ENCODE measurements at places on chromosomes 1 and 21.

GRCh38 chr1:190168893-190169280, 308.8 kb downstream of the BRINP3 start:
- DNase-seq = no peak

GRCh38 chr21:31030367-31031106, 7.7 kb downstream of the KRTAP19-8 start:
- no peak for DNase-seq

DNA sequence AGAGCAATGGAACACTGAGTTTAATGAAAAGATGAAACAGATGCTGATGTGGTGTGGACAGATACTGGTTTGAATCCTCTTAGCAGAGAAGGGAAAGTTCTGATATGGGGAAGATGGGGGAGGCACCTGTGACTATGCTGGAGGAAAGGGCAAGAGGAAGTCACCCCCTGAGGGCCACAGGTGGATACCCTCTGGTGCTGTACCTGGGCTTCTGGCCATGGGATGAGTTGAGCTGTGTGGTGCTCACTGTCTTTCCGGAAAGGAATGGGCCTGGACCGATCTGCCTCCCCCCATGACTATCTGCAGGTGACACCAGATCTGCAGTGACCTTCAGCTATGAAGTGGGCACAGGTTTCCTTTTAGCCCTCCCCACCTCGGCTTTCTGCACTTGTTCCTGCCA, 52.4 kb downstream of the IER5 start:
- DNase-seq = no peak

DNA sequence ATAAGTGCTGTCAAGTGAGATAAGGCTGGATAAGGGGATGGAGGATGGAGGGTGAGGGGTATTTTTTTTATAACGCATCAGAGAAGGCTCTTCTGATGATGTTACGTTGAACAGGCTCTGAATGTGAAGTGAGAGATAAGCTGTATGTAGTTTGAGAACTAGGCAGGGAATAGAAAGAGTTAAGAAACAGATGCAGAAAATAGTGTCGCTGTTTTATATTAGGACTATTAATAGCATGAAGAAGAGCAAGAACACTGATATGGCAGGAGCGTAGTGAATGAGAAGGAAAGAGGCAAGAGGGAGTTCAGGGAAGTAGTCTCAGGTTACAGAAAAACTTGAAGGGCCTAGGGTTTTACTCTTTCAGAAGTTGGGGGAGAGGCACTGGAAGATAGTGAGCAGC, 59.8 kb downstream of the GPR88 start:
- DNase-seq = no peak

GRCh38 chr1:3187415-3188149, 118.6 kb downstream of the PRDM16 start:
- no peak for DNase-seq

GRCh38 chr1:33300673-33301072, 20.2 kb downstream of the A3GALT2 start:
- no peak for DNase-seq

GRCh38 chr1:1596493-1597274, 3.3 kb downstream of the FNDC10 start:
- DNase-seq = no peak

- DNase-seq = no peak
These were observed 142.5 kb downstream of the SYT2 start for GRCh38 chr1:202567738-202568137.

DNA sequence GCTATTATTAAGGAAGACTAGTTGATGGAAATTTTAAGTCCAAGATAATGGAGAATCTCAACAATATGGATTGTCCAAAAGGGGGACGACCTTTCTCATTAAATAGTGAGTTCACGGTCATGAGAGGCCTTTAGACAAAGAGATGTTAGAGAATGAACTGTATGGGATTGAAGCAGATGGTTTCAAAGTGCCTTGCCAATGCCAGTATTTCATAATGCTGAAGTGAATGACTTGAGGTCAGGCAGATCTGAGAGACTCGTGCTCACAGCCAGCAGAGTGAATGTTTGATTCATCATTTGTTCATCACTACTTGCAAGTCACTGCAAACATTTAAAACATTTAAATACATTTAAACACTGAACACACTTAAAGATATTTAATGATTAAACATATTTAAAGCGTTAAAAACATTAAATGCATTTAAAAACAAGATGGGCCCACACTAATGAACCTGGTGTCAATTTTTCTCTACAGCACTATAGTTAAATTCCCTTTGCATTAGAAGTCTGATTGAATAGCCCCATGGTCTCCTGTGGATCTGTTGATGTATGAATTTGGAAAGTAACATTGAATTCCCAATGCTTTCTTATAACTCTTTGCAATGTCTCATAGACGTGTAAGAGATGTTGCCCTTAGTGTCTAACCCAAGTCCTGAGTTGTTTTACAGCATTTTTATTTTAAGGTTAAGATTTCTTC, 80.7 kb downstream of the TGFB2 start:
- no peak for DNase-seq

- no peak for DNase-seq
These were observed 28.0 kb upstream of the SFPQ start for GRCh38 chr1:35220976-35221375.

DNA sequence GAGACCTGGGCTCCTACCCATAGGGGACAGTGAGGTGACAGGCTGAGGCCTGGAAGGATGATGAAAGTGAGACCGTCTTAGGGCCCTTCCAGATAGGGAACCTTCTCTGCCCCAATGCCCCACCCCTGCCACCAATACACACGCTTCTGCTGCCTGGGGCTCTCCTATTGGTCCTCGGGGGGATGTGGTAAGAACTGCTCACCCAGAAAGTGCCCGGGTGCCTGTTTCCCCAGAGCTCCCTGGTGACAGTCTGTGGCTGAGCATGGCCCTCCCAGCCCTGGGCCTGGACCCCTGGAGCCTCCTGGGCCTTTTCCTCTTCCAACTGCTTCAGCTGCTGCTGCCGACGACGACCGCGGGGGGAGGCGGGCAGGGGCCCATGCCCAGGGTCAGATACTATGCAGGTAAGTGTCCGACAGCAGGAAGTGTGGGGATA, 948 bp downstream of the SEMA4A start:
- no peak for DNase-seq

DNA sequence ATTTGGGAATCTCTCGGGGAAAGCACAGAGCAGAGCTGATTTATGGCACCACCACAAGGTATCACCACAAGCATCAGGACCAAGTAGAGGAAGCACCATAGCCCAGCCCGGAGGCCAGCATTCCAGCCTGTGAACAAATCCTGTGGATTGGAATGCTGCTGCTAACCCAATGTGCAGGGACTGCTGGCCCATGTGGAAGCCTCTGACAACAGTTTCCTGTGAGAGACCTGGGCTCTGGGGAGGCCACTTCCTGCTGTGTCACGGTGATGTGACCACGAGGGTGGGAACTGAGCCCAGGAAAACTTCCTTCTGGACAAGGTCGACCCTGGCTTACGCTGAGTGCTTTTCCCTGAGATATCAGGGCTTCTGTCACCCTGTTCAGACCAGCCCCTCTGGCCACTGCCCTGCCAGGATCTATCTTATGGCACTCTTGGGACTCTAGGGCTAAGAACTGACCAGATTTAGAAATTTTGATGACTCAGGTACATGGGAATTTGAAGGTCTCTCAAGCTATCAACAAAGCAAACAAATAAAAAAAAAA, 88.3 kb upstream of the NGF start:
- DNase-seq = no peak

DNA sequence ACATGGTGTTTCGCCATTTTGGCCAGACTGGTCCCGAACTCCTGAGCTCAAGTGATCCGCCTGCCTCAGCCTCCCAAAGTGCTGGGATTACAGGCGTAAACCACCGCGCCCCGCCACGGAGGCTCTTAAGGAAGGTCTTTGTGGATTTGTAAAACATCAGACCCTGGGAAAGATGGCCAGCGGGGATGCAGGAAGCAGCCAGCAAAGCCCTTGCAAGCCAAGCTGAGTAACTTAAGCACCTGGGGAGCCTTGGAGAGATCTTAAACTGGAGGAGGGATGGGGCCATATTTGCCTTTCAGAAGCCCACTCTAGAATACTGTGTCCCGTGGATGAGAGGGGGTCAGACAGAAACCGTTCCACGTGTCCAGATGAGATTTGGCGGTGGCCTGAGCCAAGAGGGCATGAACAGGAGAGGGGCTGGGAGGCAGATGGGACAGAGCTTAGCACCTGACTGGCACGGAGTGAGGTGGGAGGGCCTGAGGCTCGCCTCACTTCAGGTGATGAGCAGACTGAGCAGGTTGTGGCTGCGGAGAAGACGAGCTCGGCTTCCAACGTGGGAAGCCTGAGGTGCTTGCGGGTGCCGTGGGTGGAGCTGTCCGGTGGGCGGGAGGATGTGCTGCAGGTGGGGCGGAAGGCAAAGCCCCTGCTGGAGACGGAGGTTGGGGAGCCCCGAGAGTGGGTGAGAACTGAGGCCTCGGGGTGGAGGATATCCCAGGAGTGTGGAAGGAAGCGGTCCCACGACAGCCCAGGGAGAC, 11.7 kb downstream of the C1orf216 start:
- DNase-seq = no peak

- no peak for DNase-seq
These were observed 296 bp upstream of the RNPEP start for GRCh38 chr1:201982082-201982622.

DNA sequence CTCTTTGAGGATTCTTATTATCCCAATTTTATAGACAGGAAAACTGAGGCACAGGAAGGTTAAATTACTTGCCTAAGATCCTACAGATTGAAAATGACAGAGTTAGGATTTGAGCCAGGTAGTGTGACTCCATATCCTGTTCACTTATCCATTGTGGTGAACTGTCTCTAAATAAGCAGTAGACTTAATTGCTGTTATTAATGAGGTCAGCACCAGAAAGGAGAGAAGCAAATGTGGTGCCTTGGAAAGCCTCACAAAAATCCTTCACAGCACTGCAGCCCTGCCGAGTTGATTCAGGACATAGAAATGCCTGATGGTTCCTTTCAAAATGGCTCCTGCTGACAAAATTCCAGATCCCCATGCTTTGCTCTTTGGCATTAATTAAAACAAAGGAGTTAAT, 193.3 kb upstream of the BEND5 start:
- DNase-seq = no peak

DNA sequence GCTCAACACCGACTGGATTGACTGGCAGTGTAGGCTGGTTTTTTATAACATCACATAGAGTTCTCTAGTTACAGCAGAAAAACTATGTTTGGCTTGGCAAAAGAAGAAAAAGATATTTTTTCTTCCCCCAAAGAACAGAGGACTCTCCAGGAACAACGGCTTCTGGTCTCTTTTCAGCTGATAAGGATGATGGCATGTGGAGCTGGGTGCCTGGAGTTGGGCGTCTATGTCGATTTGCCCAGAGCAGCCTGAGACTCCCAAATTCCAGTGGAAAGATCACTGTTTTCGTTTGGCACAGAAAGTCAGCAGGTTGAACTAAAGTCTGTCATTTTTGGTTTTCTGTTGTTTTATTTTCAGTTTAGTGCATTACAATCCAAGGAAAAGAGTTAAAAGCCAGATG, 91.1 kb downstream of the SMYD2 start:
- DNase-seq = no peak

- DNase-seq = no peak
These were observed 1.2 kb downstream of the ABCB10 start for GRCh38 chr1:229557200-229557850.

DNA sequence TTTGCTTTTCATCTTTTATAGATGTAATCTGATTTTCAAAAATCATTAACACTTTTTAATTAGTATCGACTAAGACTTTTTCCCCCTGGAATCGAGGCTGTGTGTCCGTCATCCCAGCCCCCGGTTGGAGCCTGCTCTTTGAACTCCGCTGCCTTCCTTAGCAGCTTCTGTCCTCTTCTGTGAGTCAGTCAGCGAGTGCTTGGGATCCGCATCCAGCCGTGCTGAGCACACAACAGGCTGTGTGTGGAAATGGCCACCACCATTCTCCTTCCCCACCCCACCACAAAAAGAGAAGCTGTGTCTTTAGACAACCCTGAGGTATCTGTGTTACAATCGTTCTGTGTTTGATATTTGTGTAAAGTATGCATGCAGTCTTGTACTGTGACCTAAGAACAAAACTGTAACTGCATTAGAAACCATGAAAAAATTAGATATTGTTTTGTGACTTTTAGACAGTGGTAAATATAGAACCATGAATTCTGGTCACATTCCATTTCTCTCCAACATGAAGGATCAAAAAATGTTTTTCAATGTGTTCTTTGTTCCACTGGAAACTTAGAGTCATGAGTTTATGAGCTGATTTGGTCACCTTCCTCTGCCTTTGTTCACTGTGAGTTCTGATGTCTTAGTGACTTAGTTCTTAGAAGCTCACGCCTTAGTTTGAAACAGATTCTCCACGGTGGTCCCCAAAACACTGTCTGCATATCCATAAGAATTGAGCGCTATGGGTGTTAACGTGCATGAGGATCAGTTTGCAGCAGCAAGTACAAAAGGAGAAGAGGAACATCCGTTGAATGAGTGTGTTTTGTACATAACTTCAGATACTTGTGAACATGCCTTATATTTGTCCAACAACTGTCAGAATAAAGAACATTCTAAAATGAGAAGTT, 64.7 kb downstream of the VPS26C start:
- DNase-seq = no peak

DNA sequence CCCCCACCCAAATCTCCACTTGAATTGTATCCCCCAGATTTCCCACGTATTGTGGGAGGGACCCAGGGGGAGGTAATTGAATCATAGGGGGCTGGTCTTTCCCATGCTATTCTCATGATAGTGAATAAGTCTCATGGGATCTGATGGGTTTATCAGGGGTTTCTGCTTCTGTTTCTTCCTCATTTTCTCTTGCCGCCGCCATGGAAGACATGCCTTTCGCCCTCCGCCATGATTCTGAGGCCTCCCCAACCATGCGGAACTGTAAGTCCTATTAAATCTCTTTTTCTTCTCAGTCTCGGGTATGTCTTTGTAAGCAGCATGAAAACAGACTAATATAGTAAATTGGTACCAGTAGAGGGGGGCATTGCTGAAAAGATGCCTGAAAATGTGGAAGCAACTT, 33.4 kb upstream of the ZNF496 start:
- no peak for DNase-seq

- DNase-seq = no peak
These were observed 25.1 kb upstream of the RWDD3 start for GRCh38 chr1:95208876-95209275.

DNA sequence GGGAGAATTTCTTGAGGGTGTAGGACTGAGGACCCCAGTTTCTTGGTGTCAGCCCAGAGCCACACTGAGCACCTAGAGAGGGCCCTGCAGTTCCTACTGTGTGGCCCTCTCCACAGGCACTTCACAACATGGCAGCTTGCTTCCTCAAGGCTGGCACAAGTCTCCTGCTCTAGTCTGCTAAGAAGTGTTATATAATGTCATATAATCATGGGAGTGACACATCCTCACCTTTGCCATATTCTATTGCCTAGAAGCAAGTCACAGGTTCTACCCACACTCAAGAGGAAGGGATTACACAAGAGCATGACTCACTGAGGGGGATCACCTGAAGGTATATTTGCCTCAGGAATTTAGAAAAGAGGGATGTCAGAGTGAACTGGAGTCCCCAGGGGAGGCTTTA, 5.5 kb upstream of the SNX27 start:
- no peak for DNase-seq

DNA sequence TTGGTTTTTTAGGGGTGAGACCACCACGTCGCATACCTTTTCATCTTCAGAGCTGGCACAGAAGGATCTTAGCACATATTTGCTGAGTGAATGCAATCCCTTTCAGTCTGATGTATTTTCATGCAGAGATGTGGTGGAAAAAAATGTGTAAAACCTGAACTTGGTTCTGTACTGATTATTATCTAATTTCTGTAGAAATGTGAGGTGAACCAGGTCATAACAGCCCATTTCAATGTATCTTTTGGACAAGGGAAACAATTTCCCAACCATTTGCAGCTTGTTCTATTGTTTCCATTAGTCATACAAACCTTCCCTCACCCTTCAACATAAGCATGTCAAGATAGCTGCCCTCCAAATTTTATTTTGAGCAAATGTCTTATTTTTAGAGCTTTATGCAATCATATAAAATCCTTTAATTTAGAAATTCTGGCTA, 46.8 kb upstream of the RUNX1 start:
- no peak for DNase-seq
